ENCODE measurements at places on chromosomes 2 and 18. TPM values are rescaled to one million over a fixed set of nuclear protein-coding genes. Genes with fewer than 3 reads are reported as not detected.

The HOXD9 gene
- polyA plus RNA-seq = not detected

The SERPINB13 gene
- polyA plus RNA-seq = not detected

The FLACC1 gene
- 3.7 TPM for polyA plus RNA-seq

The TMEM200C gene
- not detected for polyA plus RNA-seq

The GPBAR1 gene
- 0.27 TPM for polyA plus RNA-seq

DNA sequence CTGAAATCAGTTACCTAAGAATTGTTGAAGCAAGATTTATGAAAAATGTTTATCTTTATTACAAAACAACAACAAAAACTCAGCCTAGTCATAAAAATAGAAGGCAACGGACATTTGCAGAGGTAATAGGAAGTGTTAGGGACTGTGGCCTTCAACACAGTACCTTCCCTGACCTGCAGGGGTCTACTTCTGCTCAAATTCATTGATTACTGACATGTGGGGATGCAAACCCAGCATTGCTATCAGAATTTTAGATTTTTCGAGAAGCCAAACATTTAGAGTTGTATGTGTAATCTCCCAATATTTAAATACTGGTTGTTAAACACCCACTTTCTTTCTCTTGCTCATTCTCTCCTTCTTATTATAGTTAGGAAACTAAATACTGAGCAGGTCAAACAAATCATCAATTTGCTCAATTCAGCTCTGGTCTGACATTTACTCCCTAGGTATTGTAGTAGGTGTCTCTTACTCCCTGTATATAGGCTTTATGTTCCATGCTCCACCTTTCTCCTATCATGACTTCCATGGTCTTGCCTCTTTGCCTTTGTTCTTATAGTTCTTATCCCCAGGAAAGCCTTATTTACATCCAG is 198.5 kb downstream of the UBE2E3 start:
- DNase-seq = no peak

DNA sequence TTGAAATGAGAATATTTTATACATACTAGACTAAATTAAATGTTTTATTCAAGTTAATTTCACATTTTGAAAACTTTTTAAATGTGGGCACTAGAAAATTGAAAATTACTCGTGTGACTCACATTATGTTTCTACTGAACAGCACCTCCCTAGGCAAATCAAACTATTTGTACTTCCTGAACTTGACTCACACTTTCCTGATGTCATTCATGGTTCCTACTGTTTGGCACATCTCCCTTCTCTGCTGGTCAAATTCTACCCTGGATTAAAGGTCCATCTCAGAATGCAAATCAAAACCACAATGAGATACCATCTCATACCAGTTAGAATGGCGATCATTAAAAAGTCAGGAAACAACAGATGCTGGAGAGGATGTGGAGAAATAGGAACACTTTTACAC is 16.7 kb downstream of the LHCGR start:
- DNase-seq = no peak

- no peak for DNase-seq
These were observed 15.8 kb downstream of the CROCC2 start for GRCh38 chr2:240921995-240922244.

- no peak for DNase-seq
These were observed 123.7 kb downstream of the FTCDNL1 start for GRCh38 chr2:199727306-199727705.

GRCh38 chr2:32291746-32292145 is 14.0 kb downstream of the YIPF4 start:
- DNase-seq = no peak

DNA sequence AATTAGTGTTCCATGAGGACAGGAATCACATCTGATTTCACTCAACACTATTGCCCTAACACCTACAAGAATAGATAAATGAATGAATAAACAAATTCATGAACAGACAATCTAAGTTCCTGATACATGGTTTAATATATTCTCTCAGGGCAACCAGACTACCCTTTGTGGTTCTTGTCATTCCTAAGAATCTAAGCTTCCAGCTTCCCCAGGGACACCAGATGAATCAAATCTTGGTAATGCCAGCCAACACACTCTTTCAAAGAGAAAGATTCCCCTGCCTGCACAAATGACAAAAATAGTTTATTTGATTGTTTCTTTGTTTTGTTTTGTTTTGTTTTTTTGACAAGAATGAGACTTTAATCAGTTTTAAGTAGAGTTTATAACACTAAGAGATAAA is 237.5 kb upstream of the CHAC2 start:
- no peak for DNase-seq

- DNase-seq = no peak
These were observed 31.6 kb downstream of the EPB41L3 start for GRCh38 chr18:5512176-5512575.

GRCh38 chr18:25237571-25238267 is 114.2 kb downstream of the ZNF521 start:
- no peak for DNase-seq

- DNase-seq = peak; percentile 75
These were observed at the start of gene MRPS5 for GRCh38 chr2:95121407-95122196. MRPS5 (minus strand) TSS chr2:95121808; CDS start chr2:95121791, 17 bp downstream.

- no peak for DNase-seq
These were observed 50.5 kb upstream of the HS6ST1 start for GRCh38 chr2:128369108-128369555.

DNA sequence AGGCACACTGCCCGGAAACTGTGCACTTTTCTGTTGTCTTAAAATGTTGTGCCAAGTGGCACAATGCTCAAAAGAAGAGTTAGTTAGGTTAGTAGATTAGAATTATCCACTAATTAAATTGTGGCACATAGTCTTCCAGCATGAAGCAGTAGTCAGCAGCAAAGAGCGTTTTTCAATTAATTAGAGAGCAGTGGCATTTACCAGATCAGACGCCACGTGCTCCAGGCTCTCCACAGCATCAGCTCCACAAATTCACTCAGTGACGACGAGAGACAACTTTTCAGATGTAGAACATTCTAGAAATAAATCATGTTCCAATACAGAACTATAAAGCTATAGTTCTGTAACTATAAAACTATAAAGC is 16.4 kb upstream of the RTTN start:
- no peak for DNase-seq

DNA sequence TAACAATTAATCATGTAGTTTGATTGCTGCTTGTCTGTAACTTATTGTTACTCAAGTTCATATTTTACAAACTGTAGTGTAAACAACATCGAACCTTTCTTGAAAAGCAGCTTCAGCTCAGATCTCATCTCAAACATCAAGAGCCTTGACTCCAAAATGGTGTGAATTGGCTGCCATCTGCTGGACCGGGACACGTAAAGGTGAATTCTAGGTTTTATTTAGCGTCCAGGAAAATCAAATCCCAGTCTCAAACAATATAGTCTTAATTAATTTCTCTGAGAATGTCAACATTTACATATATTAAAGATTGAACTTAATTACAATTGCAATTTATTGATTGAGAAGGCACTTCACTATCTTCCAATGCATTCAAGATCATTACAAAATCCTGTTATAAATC is 453.0 kb downstream of the GALR1 start:
- peak; percentile 0 for DNase-seq

Measured in naive thymus-derived CD4-positive, alpha-beta T cell (primary cell).